ENCODE measurements at places on chromosomes 5 and 9.

DNA sequence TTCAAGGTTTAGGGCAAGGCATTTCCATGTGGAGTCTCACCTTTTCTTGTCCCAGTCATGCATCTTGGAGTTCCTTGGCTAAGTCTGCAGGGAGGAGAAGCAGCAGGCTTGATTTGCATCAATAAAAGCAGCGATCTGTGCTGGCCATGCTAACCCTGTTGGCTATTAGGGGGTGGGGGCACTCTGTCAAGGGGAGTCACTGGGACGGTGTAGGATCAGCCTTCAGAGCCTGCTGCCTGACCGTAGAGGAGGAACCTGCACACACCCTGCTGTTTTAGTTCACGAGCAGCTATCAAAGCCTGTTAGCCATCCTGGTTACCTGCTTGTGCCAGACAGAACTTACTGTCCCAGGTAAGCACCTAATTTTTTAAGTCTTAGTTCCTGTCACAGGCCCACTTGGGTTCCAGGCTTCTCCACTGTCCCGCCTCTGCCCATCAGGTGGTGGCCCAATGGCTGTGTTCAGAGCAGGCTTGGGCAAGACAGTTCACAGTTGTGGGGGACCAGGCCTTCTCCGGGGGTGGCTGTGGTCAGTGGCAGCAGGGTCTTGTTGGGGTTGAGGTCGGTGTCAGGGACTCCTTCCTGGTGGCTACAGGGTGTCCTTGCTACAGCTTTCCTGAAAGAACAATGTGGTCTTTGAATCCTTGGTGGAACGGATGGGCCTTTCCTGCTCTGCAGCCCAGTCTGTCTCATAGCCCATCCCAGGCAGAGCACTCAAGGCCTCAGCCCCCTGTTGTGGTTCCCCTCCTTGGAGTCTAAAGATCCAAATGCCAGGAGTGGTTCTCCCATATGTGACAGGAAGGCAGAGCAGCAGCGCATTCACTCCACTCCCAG lies 43.7 kb downstream of the SECISBP2 start:
- no peak for DNase-seq

DNA sequence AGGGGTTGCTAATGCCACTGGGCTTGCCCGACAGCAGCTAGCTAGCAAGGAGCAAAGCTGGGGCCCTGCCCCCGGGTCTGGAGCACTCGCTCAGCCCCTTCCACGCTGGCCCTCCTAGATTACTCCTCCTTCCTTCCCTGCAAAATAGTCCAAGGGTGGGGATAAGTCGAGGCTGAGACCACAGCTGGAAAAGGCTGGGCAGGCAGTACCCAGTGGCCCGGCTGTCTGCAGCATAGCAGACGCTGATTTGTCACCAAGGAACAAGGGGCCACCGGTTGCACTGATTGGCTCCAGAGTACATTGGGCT lies 73.9 kb downstream of the ADAMTS2 start:
- DNase-seq, result no peak

GRCh38 chr5:141521244-141521781 lies 32.4 kb downstream of the PCDHGC5 start:
- peak; percentile 50 for DNase-seq

GRCh38 chr5:96439477-96440184 lies 6.6 kb upstream of the PCSK1 start:
- DNase-seq, result peak; percentile 29

DNA sequence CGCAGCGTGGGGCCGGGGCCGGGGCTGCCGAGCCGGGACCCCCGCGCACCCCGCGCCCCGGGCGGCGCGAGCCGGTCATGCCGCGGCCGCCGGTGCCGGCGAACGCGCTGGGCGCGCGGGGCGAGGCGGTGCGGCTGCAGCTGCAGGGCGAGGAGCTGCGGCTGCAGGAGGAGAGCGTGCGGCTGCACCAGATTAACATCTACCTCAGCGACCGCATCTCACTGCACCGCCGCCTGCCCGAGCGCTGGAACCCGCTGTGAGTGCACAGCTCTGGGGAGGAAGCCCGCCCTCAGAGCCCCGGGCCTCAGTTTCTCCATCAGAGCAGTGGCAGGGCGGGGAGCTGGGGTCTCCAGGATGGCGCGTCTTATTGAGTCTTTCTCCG lies 335 bp downstream of the GALNT12 start:
- peak; percentile 15 for DNase-seq

DNA sequence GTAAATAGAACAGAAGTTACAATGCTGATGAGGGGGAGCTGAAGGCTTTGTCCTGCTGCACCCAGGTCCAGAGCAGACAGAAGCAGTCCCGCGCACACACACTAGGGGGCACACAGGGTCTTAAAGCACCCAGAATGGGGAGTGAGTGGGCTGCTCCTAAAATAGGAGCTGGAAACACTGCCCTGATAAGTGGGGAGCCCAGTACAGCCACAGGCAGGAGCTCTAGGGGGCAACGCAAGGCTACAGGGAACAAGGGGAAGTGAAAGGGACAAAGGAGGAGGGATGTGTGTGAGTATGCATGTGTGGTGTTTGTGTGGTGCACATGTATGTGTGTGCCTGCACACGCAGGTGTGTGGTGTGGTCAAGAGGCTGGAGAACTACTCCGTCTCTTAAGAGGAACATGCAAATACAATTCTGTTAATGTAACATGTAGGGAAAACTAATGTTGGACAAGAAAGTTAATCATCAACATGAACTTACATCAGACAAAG lies 191.5 kb downstream of the ROR2 start:
- DNase-seq, result peak; percentile 34

GRCh38 chr5:6825678-6826244 lies 112.5 kb downstream of the TENT4A start:
- DNase-seq, result no peak

DNA sequence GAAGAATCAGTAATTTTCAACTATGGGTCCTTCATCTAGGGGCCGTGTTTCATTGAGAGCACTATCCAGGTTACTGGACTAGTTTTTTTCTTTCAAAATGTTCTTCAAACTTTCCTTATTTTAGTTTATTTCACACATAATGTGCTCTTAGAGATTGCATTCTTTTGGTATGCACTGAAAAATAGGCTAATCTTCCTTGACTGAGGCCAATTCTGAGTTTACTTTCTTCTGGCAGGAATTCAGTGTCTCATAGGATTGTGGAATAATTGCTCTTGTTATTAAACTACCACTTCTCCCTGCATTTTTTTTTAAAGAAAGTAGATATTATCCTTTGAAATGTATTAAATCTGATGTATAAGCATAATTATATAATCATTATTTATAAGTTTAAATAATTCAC lies 624.5 kb downstream of the RAB3C start:
- no peak for DNase-seq

GRCh38 chr9:92669527-92669889 lies 423 bp downstream of the IPPK start:
- no peak for DNase-seq

DNA sequence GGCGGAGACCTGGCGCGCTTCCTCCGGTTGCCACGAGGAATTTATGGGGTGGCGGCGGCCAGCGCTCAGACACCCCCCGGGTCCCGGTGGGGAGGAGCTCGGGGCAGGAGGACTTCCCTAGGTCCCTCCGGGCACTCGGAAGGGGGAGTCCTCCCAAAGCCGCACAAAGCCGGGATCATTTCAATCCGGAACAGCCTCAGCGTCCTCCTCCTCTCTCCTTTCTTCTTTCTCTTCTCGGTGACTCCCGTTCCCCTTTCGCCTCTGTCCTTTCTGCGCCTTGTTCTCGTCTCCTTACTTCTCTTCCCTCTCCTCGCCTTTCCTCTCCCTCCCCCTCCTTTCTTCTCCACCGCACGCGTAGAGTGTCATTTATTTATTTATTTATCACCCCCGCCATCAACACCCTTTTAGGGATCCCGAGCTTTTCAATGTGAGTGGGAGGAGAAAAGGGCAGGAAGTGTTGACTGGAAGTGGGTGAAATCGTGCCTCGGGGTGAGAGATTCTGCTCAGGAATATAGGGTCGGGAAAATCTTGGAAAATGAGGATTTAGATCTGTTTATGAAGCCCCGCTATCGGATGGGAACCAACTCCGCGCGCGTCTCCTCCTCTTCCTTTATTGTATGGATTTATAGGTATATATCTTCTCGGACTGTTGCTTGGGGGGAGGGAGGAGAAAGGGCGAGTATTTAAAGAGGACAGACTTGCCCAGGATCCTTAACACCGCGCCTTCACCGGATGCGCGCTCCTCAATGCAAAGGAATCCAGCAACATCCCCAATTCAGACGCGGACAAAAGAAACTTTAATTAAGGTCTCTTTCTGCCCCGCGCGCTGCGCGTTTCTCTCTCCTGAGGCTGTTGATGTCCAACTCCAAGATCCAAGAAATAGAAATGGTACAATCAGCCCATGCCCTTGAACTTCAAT lies 2.0 kb upstream of the ZNF462 start:
- no peak for DNase-seq

- peak; percentile 0 for DNase-seq
These were observed 54.1 kb downstream of the FER start for GRCh38 chr5:108801776-108802175.

GRCh38 chr9:130292106-130292505 lies 26.5 kb downstream of the HMCN2 start:
- DNase-seq, result no peak

DNA sequence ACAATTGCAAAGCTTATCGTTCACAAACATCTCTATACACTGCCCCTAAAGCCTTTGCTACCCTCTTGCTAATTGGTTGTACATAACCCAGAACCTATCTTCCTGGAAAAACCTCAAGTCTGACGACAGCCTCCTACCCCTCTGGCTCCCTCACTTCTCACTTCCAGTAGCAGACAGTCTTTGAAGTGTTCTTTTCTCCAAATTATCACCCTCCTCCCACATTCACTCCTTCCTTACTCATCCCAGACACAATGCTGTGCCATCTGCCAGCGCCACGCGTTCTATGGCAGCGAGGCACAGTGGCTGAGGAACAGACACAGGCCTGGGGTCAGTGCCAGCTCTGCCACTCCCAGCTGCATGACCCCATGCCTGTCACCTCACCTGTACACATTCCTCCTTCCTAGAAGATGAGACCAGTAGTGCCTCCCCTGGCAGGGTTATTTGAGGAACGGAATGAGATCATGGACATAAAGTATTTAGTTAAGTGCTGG lies 27.7 kb downstream of the CLTA start:
- peak; percentile 48 for DNase-seq

GRCh38 chr5:54835647-54836046 lies 149.7 kb downstream of the ESM1 start:
- no peak for DNase-seq

DNA sequence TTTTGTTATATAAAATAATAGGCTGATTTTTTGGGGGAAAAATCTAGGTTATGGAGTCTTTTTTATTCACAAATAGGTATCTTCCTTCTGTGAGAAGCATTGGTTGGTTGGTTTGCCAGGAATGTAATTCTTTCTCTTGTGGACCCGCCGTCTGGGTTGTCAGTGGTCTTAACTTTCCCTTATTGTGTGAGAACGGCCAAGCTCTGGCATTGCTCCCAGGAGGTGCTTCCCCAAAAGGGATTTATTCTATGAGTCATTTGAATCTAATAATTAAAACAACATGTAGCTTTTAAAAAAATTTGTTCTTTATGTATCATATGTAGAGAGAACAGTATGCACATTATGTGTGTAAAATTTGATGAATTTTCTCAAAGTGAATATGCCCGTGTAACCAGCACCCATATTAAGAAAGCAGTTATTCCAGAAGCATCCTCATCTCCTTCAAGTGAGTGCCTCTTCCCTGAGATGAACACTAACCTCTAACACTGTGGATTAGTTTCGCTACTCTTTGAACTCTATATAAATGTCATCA lies 114.4 kb downstream of the MAST4 start:
- DNase-seq, result no peak

- no peak for DNase-seq
These were observed 110.1 kb upstream of the MAP3K1 start for GRCh38 chr5:56705217-56705616.

DNA sequence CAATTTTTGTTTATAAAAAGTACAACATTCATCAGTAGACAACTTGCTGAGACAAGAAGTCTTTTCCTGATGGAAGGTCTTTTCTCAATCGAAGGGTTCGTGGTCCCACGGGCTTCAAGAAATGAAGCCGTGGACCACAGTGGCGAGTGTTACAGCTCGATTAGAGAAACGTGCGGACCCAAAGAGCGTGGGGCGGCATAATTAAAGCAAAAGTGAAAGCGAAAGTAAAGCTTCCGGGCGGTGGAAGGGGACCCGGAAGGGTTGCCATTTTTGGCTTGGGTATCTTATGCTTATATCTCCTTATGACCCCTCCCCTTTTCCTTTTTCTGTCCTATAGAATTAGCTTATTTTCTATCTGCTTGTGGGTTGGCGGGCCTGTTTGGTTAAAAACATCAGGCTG lies 2309.4 kb upstream of the ACO1 start:
- no peak for DNase-seq

DNA sequence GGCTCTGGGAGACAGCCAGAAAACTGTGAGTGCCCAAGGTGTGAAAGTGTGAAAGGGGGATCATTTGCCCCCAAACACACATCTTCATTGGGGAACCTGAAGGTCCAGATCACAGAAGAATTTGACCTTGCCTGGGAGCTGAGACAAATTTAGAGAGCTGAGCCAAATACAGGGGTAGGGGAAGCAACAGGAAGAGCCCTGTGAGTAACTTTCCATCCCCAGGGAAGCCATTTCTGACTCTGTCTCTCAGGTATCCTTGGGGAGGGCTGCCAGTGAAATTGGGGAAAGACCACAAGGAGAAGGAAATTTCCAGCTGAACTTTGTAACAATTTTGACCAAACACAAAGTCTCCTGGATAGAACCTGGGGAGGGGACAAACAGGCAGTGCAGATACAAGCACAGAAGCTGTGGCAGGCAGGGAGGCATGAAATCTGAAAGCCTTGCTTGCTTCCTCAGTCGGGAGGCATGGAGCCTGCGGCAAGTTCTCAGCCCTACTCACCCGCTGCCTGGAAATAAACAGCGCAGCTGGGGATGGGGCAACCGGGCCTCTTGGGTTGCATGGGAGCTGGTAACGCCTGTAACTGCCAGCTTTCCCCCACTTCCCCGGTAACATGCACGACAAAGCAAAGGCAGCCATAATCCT lies 31.5 kb upstream of the ZCCHC9 start:
- no peak for DNase-seq

GRCh38 chr5:176702671-176703641 lies 55.7 kb downstream of the TSPAN17 start:
- DNase-seq, result no peak

DNA sequence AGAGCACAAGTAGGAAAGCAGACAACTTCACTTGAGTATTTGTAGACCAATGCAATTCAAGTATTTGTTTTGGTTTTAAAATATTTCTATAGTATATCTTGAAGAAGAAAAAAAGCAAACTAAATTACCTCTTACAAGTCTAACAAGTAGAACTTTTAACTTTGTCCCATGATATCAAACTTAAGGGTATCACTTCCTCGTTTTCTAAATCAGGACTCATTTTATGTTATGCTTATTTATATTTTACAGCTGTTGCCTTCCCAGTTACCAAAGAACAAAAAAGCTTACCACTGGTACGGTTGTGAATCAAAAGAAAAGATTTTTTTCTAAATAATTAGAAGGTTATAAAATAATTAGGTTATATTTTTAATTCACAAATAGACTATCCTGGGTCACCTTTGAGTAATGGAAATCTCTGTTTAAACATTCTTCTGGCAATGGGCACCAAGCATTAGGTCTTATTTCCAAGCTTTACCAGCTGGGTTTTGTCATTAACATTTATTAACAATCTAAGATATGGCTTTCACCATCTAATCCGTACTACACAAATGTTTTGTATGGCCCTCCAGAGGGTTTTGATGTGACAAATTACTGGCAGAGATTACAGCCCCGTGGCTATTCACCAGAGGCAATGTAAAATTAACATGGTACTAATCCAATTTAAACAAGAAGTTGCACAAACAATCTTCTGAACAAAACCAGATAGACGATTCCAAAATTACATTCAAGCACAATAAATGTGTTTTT lies 63.6 kb downstream of the CEP120 start:
- no peak for DNase-seq

- no peak for DNase-seq
These were observed 51.3 kb downstream of the TMEM167A start for GRCh38 chr5:83025690-83026478.
